ENCODE measurements at places on chromosomes 4 and X. TPM values are rescaled to one million over a fixed set of nuclear protein-coding genes. Genes with fewer than 3 reads are reported as not detected.

DNA sequence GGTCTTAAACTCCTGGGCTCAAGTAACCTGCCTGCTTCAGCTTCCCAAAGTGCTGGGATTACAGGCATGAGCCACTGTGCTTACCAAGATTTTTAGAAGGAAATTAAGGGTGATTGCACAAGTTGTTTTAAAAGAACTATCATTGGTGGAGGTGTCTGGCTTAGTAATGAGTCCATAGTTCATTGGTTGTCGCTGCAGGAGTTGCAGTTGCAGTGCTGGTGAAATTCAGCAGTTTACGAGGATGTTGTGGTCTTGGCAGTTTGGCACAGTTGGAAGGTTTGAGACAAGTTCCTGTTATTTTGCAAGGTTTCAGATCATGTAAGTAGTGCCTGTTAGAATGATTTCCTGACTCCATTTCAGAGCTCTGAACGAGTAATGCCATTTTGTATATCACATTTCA lies 48.1 kb downstream of the RAB40AL start:
- no peak for DNase-seq

- no peak for DNase-seq
Measured at GRCh38 chrX:150527108-150527507, 41.3 kb upstream of the MTM1 start.

Gene CCDC110
- not detected for total RNA-seq

GRCh38 chrX:85213792-85214530 lies 29.6 kb downstream of the SATL1 start:
- DNase-seq = no peak

- DNase-seq = no peak
Measured at GRCh38 chr4:78299565-78299972, 242.4 kb downstream of the FRAS1 start.

Gene HPGD
- total RNA-seq = 143 TPM

DNA sequence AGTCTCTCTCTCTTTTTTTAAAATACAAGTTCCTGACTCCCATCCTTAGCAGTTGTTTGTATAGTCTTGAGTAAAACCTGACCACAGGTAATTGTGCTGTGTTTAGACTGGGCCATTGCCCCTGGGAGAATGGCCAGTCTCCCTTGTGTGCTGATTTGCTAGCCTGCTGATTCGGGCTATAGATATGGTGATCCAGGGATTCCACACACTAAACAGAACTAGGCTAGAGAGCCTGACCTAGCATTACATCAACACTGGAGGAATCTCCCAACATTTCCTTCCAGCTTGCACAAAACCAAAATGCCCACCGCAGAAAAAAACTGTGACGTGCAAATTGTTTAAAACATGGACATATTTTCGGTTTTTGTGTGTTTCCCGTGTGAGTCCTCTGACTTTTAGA lies 5.1 kb downstream of the UPRT start:
- DNase-seq = no peak

- no peak for DNase-seq
Measured at GRCh38 chr4:100690812-100691211, 173.0 kb upstream of the EMCN start.

- no peak for DNase-seq
Measured at GRCh38 chrX:114073926-114074325, 510.0 kb upstream of the HTR2C start.

- DNase-seq = no peak
Measured at GRCh38 chrX:153960786-153961185, 10.8 kb downstream of the HCFC1 start.

Gene SOWAHB
- 3.4 TPM for total RNA-seq

DNA sequence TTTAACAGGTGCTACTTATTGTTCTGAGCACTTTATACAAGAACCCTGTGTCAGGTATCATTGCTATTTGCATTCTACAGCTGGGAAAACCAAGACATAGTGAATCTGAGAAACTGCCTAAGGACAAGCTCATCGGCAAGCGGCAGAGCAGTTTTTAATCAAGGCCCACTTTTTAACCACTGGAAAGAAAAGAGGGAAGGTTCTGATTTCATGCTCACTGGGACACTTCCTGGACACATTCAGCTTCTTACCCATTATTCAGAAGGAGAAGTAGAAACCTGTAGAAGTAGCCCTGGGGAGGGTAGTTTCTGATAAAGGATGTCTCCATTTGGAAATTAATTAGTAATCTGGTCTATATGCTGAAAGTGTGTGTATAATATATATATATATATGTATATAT lies 2.5 kb upstream of the LNX1 start:
- DNase-seq = no peak

DNA sequence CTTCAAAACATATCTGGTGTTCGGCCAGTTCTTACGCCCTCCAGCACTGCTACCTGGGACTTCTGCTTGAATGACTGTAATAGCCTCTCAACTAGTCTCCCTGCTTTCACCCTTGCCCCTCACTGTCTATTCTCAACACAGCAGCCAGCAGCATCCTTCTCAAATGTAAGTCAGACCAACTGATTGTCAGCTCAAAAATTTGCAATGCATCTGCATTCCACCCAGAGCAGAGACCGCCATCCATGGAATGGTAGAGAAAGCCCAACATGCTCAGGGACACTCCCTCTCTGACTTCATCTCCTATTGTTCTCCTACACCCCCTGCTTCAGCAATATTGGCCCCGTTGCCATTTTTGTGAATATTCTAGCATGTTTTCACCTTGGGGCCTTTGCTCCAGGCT lies 5.9 kb downstream of the TLR7 start:
- no peak for DNase-seq

Gene COL4A6
- 16.6 TPM for total RNA-seq

Gene SMIM9
- not detected for total RNA-seq
